ENCODE measurements at places on chromosomes 7 and 10. TPM values are rescaled to one million over a fixed set of nuclear protein-coding genes. Genes with fewer than 3 reads are reported as not detected.

The PSMG3 gene
- total RNA-seq = 130 TPM

The GPR15LG gene
- total RNA-seq = not detected

DNA sequence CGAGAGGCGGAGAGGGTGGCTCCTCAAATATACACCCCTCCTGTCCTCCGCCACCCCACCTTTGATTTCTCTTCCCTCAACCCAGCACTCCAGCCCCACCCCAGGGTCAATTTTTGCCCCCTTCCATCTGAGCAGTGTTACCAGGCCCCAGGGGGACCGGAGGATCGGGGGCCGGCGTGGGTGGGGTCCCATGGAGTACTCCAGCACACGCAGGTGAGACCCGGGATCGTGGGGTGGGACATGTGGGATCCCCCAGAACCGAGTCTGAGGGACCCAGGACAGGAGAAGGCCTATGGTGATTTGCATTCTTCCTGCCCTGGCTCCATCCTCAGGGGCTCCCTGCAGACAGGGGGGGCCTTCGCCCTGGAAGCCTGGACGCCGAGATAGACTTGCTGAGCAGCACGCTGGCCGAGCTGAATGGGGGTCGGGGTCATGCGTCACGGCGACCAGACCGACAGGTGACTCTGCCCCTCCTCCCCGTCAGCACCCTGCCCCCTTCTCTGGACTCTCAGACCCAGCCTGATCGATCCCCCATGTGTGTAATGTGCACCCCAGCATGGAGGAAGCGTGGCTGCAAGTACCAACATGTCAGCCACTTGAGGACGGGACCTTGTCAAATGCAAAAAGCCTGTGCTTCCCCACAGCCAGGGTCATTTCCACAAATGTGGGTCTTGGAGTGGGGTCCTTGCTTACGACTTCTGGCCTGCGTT lies 744 bp downstream of the TRIP6 start:
- no peak for DNase-seq

The SPDYE16 gene
- total RNA-seq = under 0.01 TPM

DNA sequence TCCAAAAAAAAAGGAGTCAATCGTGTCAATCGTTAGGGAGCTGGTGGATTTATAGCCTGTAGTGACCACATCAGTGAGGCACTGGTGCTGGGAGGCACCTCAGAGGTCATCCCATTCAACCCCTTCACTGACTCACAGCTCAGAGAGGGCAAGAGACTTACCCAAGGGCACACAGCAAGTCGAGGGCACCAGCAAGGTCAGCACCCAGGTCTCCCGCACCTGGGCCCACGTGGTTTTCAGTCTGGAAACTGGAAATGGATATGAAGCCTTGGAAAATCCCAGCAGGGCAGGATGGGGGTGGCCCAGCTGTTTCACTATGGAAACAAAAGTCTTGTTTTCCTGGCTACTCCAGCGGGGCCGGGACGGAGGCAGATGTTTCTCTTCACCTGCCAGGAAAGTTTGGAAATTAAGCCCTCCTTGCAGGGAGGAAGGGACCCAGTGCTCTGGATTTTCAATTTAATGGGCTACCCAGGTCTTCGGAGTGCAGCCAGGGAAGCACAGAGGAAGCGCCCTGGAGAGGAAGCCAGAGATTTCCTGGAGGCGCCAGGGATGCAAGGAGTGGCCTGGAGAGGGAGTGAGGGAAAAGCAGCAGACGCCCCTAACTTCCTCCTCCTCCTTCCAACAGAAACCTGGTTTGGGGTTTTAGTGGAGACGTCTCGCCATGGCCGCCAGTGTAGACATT lies 157.2 kb upstream of the TNRC18 start:
- DNase-seq = peak; percentile 48

DNA sequence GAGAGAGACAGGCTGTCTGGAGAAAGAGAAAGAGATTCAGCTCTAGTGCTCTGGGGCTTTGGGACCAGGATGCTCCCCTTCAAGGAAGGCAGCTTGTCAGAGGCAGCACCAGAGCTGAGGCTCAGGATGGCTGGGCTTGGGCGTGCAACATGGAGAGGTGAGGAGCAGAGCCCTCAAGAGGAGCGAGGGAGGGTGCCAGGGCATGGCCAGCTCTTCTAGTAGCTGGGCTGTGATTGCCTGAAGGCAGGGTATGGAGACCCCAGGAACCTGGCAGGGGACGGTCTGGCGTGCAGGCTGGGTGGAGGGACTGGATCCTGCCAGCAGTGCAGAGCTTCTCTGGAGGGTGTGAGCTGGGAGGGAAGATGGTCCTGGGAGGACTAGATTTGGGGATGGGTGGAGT lies 40.2 kb downstream of the ANTXRL start:
- DNase-seq = no peak

GRCh38 chr10:98696516-98696915 lies 249.8 kb upstream of the HPS1 start:
- DNase-seq = no peak

The TMEM213 gene
- total RNA-seq = not detected

The CABCOCO1 gene
- 0.57 TPM for total RNA-seq

The SLC16A12 gene
- 0.06 TPM for total RNA-seq

GRCh38 chr10:35398908-35399307 lies 62.6 kb downstream of the CCNY start:
- DNase-seq = no peak

DNA sequence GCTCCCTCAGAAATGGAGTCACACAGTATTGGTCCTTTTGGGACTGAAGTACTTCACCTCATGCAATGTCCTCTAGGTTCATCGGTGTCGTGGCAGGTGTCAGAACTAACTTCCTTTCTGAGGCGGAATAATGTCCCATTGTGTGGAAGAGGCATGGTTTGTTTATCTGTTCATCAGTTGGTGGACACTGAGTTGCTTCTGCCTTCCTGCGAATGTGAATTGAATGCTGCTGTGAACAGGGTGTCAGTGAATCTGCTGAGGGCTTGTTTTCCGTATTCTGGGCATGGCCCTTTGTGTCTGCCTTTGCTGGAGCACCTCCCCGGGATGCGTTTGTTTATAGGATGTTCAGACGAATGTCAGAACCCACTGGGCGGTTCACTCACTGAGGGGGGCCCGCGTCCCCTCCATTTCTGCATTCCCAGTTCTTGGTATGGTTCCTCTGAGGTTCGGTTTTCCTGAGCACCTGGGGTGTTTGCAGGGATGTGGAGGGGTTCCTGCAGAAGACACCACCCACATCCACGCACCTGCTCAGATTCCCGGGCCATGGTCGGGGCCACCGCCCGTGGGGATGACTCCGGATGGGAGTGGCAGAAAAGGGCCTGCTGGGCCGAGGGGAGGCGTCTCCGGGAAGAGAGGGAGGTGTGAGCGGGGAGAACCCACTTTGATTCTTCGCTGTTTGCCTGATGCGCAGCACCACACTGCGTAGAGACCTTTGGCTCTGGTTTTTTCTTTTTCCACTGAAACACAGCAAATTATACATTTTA lies 33.1 kb downstream of the CHST12 start:
- no peak for DNase-seq

The LRRN3 gene
- total RNA-seq = 26.1 TPM

- DNase-seq = no peak
These were observed 163.2 kb downstream of the ADAM12 start for GRCh38 chr10:126224967-126225671.

DNA sequence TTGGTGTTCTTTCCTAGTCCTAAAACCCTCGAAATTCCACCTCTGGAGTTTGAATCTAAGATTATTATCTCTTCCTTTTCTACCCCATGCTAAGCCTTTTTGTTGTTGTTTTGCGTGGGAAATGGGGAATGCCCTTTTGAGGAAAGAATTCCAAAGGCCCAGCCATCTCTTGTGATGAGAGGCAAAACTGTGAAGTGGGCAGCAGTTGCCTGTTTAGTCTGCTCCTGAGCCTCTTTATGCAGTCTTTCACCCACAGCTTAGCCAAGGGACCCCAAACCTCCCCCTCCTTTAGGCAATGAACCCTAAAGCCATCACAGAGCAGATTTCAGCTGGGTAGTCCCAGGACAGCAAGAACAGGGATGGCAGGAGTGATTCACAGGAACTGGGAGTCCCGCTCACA lies 95.5 kb downstream of the DNMBP start:
- no peak for DNase-seq

The OPN4 gene
- total RNA-seq = not detected

GRCh38 chr7:45863715-45864114 lies 9.2 kb downstream of the CCDC201 start:
- DNase-seq = no peak

The CALCR gene
- total RNA-seq = not detected

The PPP1R3A gene
- total RNA-seq = not detected

DNA sequence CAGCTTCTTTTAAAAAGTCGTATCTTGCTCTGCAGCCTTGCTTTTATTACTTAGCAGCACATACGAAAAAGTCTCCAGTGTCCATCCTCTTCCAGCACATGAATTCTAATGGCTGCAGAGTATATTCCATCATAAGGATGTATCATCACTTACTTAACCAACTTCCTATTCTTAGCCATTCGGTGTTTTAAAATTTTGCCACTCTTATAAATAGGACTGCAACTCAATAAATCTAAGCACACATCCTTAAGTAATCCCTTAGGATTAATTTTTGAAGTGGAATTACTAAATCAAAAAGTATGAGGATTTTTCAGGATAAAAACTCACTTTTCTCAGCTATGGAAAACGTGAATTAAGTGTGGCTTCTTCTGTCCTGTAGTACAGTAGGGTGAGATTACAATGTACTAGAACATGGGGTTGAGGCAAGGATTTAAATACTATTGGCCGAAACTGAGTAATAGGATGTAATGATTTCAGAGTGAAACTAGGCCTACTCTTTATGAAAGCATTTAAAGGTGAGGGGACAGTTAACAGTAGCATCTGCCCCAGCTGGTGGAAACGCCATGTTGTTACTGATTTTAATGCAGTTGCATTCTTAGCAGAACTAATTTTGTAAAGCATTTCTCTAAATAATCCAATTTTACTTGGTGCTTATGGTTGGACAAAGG lies 1035.5 kb downstream of the LRMDA start:
- no peak for DNase-seq

The DNAJC12 gene
- 3.4 TPM for total RNA-seq

The TRRAP gene
- total RNA-seq = 14.4 TPM

The PAX4 gene
- not detected for total RNA-seq

DNA sequence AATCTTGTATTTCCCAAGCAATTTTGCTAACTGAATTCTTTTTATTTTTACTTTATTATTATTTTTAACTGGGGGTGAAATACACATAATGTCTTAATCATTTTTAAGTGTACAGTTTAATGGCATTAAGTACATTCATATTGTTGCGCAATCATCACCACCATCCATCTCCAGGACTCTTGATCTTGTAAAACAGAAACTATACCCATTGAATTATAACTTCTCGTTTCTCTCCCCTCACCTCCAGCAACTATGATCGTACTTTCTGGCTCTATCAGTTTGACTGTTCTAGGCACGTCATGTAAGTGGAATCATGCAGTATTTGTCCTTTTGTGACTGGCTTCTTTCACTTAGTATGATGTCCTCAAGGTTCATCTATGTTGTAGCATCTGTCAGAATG lies 108.8 kb downstream of the ARL5B start:
- DNase-seq = no peak

The ERCC6 gene
- total RNA-seq = 5.4 TPM

- no peak for DNase-seq
These were observed 63.4 kb downstream of the RNF32 start for GRCh38 chr7:156703773-156704482.

DNA sequence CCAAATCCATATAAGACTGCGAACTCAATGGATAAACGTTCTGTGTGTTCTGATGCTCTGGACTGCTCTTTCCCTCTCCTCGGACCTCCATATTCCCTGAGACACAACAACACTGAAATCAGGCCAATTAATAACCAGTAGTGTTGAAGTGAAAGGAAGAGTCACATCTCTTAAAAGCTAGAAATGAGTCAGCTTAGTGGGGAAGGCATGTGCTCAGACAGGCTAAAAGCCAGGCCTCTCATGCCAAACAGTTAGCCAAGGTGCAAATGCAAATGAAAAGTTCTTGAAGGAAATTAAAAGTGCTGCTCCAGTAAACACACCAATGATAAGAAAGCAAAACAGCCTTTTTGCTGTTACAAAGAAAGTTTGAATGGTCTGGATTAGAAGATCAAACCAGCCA lies 29.3 kb downstream of the TNS3 start:
- DNase-seq = peak; percentile 75

The RBP3 gene
- not detected for total RNA-seq

DNA sequence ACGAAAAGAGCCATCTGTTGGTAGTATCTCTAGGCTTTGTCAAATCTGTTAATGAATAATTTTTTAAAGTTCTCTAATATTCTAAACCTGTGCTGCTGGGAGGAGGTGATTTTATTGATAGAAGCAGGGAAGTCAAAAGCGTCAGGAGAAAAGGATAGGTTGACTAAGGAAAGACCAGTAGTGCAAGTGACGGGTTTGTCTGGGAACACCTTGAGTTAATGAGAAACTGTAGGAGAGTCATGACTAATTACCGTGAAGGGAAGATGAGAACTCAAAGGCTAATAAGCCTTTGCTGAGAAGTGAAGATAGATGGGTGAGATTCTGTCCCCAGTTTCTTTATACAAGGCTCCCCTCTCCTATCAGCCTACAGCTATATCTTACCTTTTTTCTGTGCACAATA lies 5.0 kb upstream of the PDK4 start:
- no peak for DNase-seq

- no peak for DNase-seq
These were observed 61.0 kb downstream of the VTI1A start for GRCh38 chr10:112507988-112508387.

- peak; percentile 83 for DNase-seq
These were observed 31.5 kb upstream of the NRP1 start for GRCh38 chr10:33365871-33366411.

DNA sequence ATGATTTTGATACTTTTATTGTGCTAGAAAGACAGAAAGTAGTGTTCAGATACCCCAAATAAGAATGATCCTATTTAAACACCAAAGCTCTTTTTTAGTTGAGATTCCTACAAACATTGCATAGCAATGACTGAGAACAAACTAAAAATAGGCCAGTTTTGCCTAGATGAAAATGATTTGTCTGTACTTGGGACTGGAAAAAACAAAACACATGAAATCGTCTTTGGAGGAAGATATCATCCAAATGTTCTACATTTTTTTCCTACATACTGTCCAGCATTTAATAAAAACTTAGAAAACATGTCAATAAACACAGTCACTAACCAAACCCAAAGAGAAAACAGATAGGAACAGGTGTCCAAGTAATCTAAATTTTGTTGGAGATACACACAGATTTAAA lies 111.6 kb upstream of the MEOX2 start:
- no peak for DNase-seq

GRCh38 chr10:13233358-13233757 lies 816 bp downstream of the UCMA start:
- no peak for DNase-seq

DNA sequence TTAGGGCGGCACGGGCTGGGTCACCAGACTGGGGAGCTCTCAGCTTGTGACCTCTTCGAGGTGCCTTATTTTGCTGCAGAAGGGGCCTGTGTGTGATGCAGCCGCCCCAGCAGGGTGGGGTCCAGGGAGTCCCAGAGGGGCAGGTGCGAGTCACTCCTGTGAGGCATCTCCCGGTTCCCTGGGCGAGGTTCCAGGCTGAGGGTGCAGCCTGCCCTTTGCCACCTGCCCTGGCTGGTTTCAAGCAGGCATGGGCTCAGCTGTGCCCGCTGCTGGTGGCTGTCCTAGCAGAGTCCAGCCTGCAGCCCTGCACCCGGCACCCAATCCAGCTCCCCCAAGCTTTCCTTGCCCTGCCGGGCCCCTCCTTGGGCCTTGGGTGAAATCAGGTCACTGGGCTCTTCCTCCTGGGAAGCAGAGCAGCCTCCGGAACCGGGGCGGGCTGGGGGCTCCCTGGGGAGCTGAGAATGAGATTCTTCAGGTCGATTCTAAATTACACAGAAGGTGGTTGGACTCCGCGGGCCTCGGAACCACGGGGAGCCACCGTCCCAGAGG lies 64.8 kb downstream of the PWWP2B start:
- no peak for DNase-seq

- DNase-seq = no peak
These were observed 31.3 kb downstream of the DDC start for GRCh38 chr7:50533866-50534265.

The WAPL gene
- total RNA-seq = 31.1 TPM

- DNase-seq = no peak
These were observed 102.9 kb upstream of the FERD3L start for GRCh38 chr7:19248115-19248514.

Data from Daoy (cell line).